ENCODE measurements at places on chromosomes 4 and X. TPM values are rescaled to one million over a fixed set of nuclear protein-coding genes. Genes with fewer than 3 reads are reported as not detected.

UGT2B11 gene
- not detected for total RNA-seq

GRCh38 chrX:11349020-11349419 lies 55.8 kb downstream of the AMELX start:
- no peaks in the 10 kb centered on the region for H3K4me1 ChIP-seq
- H3K4me3 ChIP-seq = no peak overlapping the region
- no peak for DNase-seq
- no peak overlapping the region for H3K27ac ChIP-seq

DNA sequence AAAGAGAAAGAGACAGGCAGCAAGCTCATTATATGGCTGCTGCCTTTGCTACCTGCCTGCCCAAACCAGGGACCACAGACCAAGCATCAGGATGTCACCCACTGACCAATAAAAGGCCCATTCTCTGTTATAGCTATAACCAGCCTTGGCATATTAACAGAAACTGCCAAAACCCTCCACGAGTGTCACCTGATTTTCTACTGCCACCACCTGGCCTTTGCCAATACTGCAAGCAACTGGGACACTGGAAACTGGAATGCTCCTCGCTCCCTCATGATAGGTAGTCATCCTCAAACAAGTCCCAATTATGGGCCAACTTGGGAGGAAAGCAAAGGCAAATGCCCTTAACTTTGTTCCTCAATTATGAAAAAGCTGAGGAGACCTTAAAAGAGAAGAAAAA lies 76.0 kb downstream of the SPIN4 start:
- H3K36me3 ChIP-seq = no peaks in the 10 kb centered on the region
- no peak for DNase-seq
- H3K27ac ChIP-seq = no peak overlapping the region
- H3K4me3 ChIP-seq = no peak overlapping the region
- H3K4me1 ChIP-seq = no peaks in the 10 kb centered on the region
- H3K27me3 ChIP-seq = no peaks in the 10 kb centered on the region

EVC gene
- total RNA-seq = 3.8 TPM

CLTRN gene
- total RNA-seq = not detected

TMEM35A gene
- 0.17 TPM for total RNA-seq

FGF16 gene
- total RNA-seq = 0.47 TPM

LRCH2 gene
- 0.54 TPM for total RNA-seq

- no peak overlapping the region for H3K4me3 ChIP-seq
- no peak for DNase-seq
- no peaks in the 10 kb centered on the region for H3K4me1 ChIP-seq
- no peaks in the 10 kb centered on the region for H3K36me3 ChIP-seq
- no peaks in the 10 kb centered on the region for H3K27me3 ChIP-seq
Measured at GRCh38 chr4:137421796-137422195, 110.5 kb downstream of the PCDH18 start.

- H3K4me3 ChIP-seq = no peak overlapping the region
- no peaks in the 10 kb centered on the region for H3K4me1 ChIP-seq
- H3K36me3 ChIP-seq = no peaks in the 10 kb centered on the region
- no peak for DNase-seq
Measured at GRCh38 chr4:40180356-40180755, 16.5 kb upstream of the RHOH start.

- no peak overlapping the region for H3K4me3 ChIP-seq
- no peaks in the 10 kb centered on the region for H3K27me3 ChIP-seq
- H3K4me1 ChIP-seq = no peaks in the 10 kb centered on the region
- H3K36me3 ChIP-seq = no peaks in the 10 kb centered on the region
- DNase-seq = no peak
Measured at GRCh38 chrX:78548012-78548411, 111.1 kb downstream of the RTL3 start.

ARL9 gene
- not detected for total RNA-seq

GRCh38 chrX:68692651-68693050 lies 45.2 kb downstream of the STARD8 start:
- H3K36me3 ChIP-seq = no peaks in the 10 kb centered on the region
- no peak for DNase-seq
- H3K27me3 ChIP-seq = no peaks in the 10 kb centered on the region

GRCh38 chr4:161186750-161187149 lies 977.0 kb downstream of the FSTL5 start:
- no peaks in the 10 kb centered on the region for H3K4me1 ChIP-seq
- no peak overlapping the region for H3K27ac ChIP-seq
- no peak overlapping the region for H3K4me3 ChIP-seq
- H3K27me3 ChIP-seq = no peaks in the 10 kb centered on the region

GRCh38 chr4:121212806-121213205 lies 48.7 kb upstream of the TNIP3 start:
- DNase-seq = no peak
- no peak overlapping the region for H3K27ac ChIP-seq
- H3K4me3 ChIP-seq = no peak overlapping the region
- H3K4me1 ChIP-seq = no peaks in the 10 kb centered on the region
- H3K27me3 ChIP-seq = no peaks in the 10 kb centered on the region

- no peaks in the 10 kb centered on the region for H3K36me3 ChIP-seq
- H3K27ac ChIP-seq = no peak overlapping the region
- no peaks in the 10 kb centered on the region for H3K27me3 ChIP-seq
Measured at GRCh38 chr4:12042818-12043217, 614.1 kb upstream of the HS3ST1 start.

- no peaks in the 10 kb centered on the region for H3K4me1 ChIP-seq
- DNase-seq = no peak
- no peak overlapping the region for H3K27ac ChIP-seq
- no peak overlapping the region for H3K4me3 ChIP-seq
Measured at GRCh38 chrX:29553542-29553941, 661.8 kb upstream of the MAGEB2 start.

DNA sequence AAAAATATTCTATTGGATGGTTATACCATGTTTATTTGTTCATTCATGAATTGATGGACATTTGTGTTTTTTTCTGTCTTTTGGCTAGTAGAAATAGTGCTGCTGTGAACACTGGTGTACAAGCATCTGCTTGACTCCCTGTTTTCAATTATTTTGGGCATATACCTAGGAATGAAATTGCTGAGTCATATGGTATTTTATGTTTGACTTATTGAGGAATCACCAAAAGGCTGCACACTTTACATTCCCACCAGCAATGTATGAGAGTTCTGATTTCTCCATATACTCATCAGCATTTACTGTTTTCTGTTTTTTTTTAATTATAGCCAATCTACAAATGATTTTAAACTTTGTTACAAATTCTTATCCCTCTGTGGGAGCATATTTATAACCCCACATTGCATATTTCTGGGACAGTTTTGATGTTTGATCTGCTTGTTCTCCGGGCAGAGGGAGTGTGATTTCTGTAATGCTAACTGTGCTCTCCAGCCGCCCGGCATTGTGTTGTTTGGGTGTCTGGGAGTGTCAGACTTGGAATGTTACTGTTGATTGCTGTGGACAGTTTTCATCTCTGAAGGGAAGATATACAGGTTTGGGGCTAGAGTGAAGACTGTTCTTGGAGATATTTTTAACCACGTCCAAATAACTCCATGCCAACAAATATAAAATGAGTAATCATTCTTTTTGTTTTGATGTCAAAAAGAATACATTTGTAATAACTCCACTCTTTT lies 60.5 kb upstream of the PGRMC2 start:
- H3K27me3 ChIP-seq = no peaks in the 10 kb centered on the region
- peaks cover 14% of the 10 kb centered on the region for H3K4me1 ChIP-seq
- no peak overlapping the region for H3K4me3 ChIP-seq
- no peaks in the 10 kb centered on the region for H3K36me3 ChIP-seq
- DNase-seq = no peak
- H3K27ac ChIP-seq = peak overlapping the region; percentile 43

DNA sequence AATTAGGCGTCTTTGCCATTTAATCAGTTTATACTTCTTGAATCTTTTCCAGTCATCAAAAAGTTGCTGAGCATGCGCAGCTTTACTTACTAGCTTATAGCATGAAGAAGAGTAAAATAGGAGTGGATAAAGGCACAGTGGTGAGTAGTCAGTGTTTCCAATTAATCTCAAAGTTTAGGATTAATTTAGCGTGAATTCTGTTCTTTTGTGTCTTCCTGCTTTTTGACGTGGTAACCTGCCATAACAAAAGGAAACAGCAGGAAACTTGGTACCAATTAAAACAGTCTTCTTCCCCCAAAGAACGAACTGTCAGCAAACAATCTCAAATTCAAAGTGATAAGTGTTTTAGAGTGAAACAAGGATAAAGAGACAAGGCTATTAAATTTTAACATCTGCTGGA lies 61.9 kb downstream of the TET2 start:
- H3K27ac ChIP-seq = no peak overlapping the region
- H3K36me3 ChIP-seq = no peaks in the 10 kb centered on the region
- no peaks in the 10 kb centered on the region for H3K27me3 ChIP-seq
- no peak for DNase-seq
- H3K4me1 ChIP-seq = no peaks in the 10 kb centered on the region

DNA sequence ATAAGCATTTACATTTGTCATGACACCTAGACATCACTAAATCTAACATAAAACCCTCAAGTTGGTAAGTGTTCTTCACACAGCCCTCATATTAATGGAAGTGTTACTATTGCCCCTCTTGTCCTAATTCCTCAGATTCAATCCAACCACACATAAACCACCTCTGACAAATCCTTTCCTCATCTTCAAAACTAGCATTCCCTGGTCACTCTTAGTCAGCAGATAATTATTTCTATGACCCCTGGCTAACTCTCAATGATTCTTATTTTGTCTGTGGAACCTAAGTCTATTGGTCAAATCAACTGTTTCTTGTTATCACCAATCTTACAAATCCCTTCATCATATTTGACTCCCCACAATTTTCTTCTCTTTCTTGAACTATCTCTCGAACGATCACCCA lies 168.6 kb downstream of the PPP3CA start:
- peaks cover 42% of the 10 kb centered on the region for H3K4me1 ChIP-seq
- no peaks in the 10 kb centered on the region for H3K36me3 ChIP-seq
- no peaks in the 10 kb centered on the region for H3K27me3 ChIP-seq
- no peak overlapping the region for H3K27ac ChIP-seq
- DNase-seq = no peak

MAGEB1 gene
- total RNA-seq = not detected

TMEM150C gene
- 4.6 TPM for total RNA-seq

DNA sequence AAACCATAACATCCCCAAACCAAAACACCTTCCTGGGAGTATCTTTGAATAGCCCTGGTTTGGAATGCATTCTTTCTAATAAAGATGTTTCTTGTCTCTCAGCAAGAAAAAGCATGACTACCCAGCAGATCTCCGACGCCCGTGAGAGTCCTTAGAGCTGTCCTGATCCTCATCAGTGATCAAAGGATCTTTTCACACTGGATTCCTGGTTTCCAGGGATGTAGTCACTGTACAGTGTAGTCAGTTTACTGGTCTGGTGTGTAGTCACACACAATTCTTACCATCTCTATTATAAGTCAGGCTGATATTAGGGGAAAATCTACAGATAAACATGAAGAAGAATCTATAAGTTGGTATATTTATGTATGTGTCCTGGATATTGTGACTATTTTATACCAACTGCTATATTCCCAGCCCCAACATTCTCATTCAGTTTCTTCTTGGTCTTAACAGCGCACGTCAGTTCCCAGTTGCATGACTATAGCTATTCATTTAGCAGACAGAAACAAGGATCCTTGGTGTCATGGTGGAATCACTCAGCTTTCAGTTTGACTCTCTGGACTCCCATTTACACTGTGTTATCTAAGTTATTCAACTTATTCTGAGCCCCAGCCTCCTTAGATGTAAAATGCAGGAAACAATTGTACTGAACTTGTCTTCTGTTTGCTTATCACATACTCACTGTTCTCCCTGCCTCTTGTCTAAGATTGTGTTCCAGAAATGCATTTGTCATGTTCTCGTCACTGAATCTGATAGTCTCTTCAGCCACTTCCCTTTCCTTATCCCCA lies 68.3 kb downstream of the SLIT2 start:
- no peaks in the 10 kb centered on the region for H3K36me3 ChIP-seq
- H3K27me3 ChIP-seq = no peaks in the 10 kb centered on the region
- DNase-seq = no peak
- H3K4me1 ChIP-seq = no peaks in the 10 kb centered on the region
- H3K4me3 ChIP-seq = no peak overlapping the region

GRCh38 chr4:84407554-84408407 lies 91.3 kb downstream of the NKX6-1 start:
- H3K27ac ChIP-seq = no peak overlapping the region
- no peaks in the 10 kb centered on the region for H3K4me1 ChIP-seq

DNA sequence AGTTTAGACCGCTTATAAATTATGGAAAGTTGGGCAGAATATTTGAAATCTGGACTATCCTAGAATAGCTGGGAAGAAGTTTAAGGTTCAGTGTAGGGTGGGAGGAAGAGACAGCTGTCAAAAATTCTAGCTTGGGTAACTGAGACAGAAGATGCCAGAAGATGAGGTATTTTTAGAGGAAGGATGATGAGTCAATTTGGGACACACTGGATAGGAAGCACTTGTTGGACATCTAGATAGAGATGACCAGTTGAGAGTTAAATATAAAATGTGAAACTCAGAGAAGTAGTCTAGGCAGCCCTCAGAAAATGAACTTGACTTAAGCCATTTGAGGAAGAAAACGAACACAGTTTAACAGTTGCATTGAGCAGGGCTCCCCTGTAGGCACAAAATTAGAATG lies 137.9 kb upstream of the MAP9 start:
- H3K4me1 ChIP-seq = peaks cover 5% of the 10 kb centered on the region

- no peak overlapping the region for H3K4me3 ChIP-seq
- no peaks in the 10 kb centered on the region for H3K36me3 ChIP-seq
- no peaks in the 10 kb centered on the region for H3K27me3 ChIP-seq
- DNase-seq = no peak
- no peak overlapping the region for H3K27ac ChIP-seq
- no peaks in the 10 kb centered on the region for H3K4me1 ChIP-seq
Measured at GRCh38 chrX:39418731-39419638, 617.7 kb downstream of the MID1IP1 start.

GRCh38 chr4:6984612-6985425 lies 58.4 kb upstream of the TADA2B start:
- no peaks in the 10 kb centered on the region for H3K27me3 ChIP-seq
- peaks cover 56% of the 10 kb centered on the region for H3K4me1 ChIP-seq
- peak overlapping the region; percentile 87 for H3K27ac ChIP-seq
- no peaks in the 10 kb centered on the region for H3K36me3 ChIP-seq
- no peak for DNase-seq

REELD1 gene
- 0.46 TPM for total RNA-seq

- H3K4me1 ChIP-seq = peaks cover 7% of the 10 kb centered on the region
- H3K27me3 ChIP-seq = no peaks in the 10 kb centered on the region
- H3K27ac ChIP-seq = no peak overlapping the region
- H3K36me3 ChIP-seq = no peaks in the 10 kb centered on the region
- no peak overlapping the region for H3K4me3 ChIP-seq
Measured at GRCh38 chr4:108045687-108046024, 56.0 kb downstream of the HADH start.

- DNase-seq = no peak
- H3K27me3 ChIP-seq = no peaks in the 10 kb centered on the region
- H3K36me3 ChIP-seq = no peaks in the 10 kb centered on the region
- H3K4me3 ChIP-seq = no peak overlapping the region
- H3K27ac ChIP-seq = no peak overlapping the region
Measured at GRCh38 chr4:27357283-27357682, 496.6 kb downstream of the STIM2 start.

NEXMIF gene
- total RNA-seq = not detected

- DNase-seq = no peak
- H3K27me3 ChIP-seq = no peaks in the 10 kb centered on the region
- H3K36me3 ChIP-seq = no peaks in the 10 kb centered on the region
- H3K27ac ChIP-seq = no peak overlapping the region
- no peaks in the 10 kb centered on the region for H3K4me1 ChIP-seq
Measured at GRCh38 chr4:134089885-134090284, 111.7 kb downstream of the PABPC4L start.

- peak overlapping the region; percentile 97 for H3K4me3 ChIP-seq
- DNase-seq = peak; percentile 57
- peaks cover 21% of the 10 kb centered on the region for H3K4me1 ChIP-seq
Measured at GRCh38 chr4:153221783-153222706, 17.8 kb downstream of the TRIM2 start.

- peak; percentile 31 for DNase-seq
- H3K27me3 ChIP-seq = no peaks in the 10 kb centered on the region
- H3K4me3 ChIP-seq = no peak overlapping the region
Measured at GRCh38 chr4:166602068-166602467, 632.2 kb downstream of the SPOCK3 start.

Data from psoas muscle (tissue), 8 donors.